HCT116 (cell line): ENCODE measurements at places on chromosomes 7 and 10. TPM values are rescaled to one million over a fixed set of nuclear protein-coding genes. Genes with fewer than 3 reads are reported as not detected.

- DNase-seq, result no peak
Observed at GRCh38 chr10:75001715-75002350, 109.6 kb upstream of the SAMD8 start.

The SPAM1 gene
- not detected for total RNA-seq

The EPHA1 gene
- 29.9 TPM for total RNA-seq

The AGR2 gene
- total RNA-seq, result 0.93 TPM

GRCh38 chr10:20897146-20897825, at the start of gene NEBL:
NEBL (minus strand) TSS chr10:20897311; CDS start chr10:20897205, 106 bp downstream.
- DNase-seq, result no peak

DNA sequence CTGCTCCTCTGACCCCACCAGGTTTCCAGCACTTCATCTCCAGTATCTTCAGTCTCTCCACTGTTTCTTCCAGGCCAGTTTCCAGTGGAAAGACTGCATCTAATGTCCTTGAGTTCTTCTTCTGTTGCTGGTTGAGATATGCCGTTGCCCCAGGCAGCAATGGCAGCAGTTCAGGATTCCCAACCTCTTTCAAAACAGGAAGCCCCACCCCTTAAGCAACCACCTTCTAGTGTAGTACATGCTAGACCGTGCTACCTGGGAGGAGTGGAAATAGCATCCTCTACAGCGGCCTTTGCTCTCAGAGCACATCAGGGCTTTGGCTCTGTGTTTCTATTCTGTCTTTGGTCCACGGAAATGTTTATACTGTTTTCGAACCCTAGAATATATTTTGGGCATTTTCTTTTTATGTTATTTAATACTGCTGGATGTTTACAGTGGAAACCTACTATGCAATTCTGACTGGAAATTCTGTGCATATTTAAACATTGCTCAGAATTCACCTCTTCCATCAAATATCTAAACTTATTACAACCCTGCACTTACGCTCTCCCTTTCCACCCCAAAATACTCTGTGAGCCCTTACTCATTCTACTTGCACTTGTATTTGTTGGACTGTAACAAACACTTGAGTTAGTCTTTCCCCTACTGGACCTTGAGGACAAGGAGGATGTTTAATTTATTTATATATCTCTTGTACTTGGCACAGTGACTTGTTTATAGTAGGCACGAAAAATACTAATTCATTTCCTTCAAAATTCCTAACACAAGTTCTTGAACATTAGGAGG, 8.5 kb upstream of the BPGM start:
- DNase-seq, result no peak

DNA sequence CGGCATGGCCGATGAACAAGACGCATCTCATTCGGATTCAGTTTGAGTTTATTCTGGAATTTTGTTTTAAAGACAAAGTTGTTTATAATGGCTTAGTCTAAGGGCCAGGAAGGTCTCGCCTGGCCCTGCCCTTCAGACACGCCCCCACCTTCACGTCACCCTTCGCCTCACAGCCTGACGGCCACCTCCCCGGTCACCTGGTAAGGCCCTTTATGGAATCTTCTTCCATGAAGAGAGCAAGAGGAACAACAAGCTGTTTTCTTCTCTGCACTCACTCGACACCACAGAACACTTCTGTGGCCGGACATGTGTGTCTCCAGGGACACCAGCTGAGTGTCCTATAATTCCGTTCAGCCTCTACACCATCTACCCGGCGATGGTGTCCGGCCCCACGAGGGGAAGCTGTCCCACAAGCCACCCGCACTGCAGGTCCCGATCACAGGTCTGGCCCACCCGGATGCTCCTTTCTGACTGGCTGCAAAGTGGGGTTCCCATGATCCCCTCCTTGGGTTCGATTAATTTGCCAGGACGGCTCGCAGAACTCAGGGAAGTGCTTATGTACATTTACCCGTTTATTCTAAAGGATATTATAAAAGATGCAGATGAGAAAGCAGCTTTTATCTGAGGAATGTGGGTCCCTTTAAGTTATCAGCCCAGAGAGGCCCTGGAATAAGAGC, 17.4 kb upstream of the KNDC1 start:
- no peak for DNase-seq

DNA sequence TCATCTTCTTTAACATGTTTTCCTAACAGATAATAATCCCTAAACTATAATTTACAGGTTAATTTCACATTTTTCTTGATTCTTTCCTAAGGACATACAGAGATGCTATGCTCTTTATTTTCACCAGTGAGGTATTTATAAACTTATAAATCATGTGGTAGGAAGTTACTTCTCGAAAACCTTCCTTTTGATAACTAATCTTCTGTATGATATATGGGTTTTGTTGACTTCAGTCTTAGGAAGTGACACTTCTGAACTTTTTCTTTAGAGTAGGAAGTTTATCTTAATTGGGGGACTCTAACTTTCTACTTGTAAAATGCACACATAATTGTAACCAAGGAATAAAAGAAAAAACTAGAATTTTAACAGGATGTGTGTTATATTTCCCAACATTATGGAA, 9.8 kb upstream of the PNPLA8 start:
- DNase-seq, result no peak

The FAM25G gene
- total RNA-seq, result not detected

DNA sequence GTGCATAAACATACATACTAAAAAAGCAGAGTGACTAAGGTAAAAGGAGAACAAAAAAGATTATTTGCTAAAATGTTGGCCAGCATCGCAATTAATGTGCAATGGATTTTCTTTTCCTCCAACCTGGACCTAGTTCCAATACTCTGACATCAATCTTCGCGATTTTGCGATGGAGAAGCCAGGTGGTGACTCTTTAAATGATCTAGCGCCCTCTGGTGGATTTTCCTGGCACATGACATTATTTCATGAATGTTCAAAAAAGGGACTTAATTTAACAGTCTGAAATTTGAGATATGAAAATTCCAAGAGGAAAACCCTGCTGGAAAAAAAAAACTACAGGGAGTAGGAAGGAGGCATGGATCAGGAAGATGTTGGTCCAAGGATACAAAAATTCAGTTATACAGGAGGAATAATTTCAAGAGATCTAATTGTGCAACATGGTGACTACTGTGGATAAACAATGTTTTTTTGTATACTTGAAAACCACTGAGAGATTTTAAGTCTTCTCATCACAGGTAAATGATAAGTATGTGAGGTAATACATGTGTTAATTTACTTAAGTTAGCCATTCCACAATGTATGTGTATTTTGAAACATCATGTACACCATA, 4.3 kb upstream of the KCNMA1 start:
- DNase-seq, result peak; percentile 64

The TEX47 gene
- total RNA-seq, result not detected

GRCh38 chr7:121302214-121302745, 26.5 kb upstream of the WNT16 start:
- peak; percentile 97 for DNase-seq

DNA sequence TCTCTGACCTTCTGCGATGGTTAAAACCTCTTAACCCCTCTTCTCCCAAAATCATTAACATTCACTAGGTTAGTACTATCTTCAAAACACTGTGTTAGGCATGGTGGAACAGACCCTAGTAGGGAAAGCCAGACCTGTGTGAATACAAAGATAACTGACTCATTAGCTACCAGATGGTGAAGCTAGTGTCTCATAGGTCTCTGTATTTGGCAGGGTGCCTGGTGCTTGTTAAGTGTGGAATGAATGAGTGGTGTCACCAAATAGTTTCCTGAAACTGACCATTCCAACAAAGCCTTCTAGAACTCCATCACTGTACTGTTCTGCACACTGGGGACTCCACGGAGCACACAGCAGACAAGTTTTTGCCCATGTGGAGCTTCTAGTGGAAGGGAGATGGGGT, 27.7 kb upstream of the TM9SF3 start:
- peak; percentile 23 for DNase-seq

The LRIT1 gene
- total RNA-seq, result not detected

The SUN1 gene
- total RNA-seq, result 181 TPM

DNA sequence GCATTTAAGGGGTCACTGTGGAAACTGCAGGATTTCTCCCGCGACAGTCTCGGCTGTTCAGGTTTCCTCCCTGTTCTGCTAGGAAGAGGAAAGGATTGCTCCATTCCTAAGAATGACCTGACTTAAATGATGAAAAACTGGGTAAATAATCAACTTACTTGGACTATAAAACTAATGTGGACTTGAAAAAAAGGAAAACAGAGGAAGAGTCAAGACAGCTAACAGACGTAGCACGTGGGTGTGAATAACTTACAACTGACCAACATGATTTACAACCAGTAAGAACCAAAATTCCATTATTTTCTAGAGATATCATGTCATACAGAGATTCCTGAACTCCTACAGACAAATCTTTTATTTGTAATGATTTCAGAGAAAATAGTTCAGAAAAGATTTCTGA, 93.8 kb downstream of the ADAM12 start:
- DNase-seq, result no peak
